ENCODE measurements at places on chromosomes 11 and 22.

GRCh38 chr11:60887556-60887955 is 18.8 kb downstream of the PRPF19 start:
- DNase-seq, result no peak

GRCh38 chr11:2778630-2779498 is 79.1 kb upstream of the KCNQ1OT1 start:
- no peak for DNase-seq

GRCh38 chr11:9060700-9061111 is 30.7 kb downstream of the SCUBE2 start:
- no peak for DNase-seq

DNA sequence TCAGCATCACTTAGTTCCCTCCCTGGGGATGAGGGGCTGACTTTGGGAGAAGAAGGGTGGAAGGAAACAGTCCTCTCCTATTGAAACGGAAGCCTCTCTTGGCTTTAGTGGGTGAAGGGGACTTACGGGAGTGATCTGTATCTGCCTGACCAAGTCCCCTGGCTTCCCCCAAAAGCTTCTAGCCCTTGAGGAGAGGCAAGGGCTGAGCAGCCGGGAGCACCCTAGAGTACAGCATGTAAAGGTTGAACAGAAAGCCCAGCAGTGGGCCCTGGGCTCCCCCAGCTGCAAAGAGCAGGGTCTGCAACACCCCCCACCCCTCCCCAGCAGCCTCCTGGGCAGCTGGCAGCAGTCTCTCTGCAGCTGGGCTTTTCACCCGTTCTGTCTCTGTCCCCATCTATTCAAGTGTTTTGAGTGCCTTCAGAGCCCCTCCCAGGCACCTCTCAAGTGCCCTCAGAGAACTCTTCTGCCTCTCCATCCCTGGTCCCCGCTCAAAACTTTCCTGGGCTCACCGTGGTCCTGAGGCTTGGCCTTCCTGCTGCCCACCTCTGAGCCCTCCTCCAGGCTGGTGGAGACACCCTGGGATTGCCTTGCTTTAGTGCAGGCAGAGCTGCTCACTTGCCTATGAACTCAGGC is 2.7 kb downstream of the CAPN5 start:
- no peak for DNase-seq

DNA sequence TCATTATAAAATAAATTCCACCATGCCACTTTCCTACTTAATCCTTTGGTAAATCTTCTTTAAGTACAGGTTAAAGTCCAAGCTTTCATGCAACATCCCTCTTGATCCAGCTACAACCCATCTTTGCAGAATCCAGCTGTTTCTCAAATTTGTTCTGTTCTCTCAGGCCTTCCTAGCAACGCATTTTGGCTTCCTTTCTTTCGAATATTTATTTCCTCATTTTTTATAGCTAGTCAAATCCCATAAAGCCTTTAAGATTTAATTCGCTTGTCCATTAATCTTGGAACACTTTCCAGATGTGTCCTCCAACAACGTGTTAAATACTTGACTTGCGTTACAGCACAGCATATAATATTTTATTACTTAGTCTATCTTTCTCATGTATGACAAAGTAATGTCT is 600.1 kb upstream of the CHORDC1 start:
- DNase-seq, result no peak

GRCh38 chr11:96168623-96169022 is 174.4 kb downstream of the MAML2 start:
- DNase-seq, result no peak

DNA sequence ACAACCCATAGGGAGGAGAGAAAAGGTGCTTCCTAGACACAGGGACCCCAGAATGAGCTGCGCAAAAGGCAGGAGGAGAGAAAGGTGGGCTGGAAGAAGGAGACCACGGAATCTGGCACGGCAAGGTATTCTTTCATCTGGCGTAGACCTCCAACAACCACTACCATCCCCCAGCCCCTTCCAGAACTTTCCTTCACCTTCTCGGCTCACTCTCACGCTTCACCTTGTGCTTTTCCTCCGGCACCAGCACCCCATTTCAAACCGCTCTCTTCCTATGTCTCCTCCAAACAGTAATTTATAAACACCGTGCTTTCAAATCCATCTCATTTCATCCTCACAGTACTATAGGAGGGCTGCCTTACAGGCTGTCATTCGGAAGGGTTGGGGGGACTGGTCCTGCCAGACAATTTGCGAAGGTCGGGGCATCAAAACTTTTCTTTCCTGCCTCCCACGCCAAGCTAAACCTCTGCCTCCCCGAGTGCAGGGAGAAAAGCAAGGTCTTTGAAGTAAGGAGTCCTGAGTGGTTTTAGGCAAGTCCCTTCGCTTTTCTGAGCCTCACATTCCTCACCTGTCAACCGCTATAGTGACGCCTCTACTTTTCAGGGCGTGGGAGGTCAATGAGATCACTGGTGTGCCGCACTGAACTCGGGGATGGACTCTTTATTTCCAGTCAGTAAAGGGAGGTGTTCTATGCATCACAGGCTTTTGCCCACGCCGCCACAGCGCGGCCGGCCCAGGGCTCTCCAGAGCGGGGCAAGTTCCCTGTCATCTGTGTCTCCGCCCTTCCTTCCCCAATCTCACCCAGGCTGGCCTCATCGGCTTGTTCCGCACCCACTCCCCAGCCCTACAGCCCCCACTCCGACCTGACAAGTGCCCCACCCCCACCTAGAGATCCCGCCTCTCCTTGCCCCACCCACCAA is 800 bp downstream of the KCTD21 start:
- no peak for DNase-seq

DNA sequence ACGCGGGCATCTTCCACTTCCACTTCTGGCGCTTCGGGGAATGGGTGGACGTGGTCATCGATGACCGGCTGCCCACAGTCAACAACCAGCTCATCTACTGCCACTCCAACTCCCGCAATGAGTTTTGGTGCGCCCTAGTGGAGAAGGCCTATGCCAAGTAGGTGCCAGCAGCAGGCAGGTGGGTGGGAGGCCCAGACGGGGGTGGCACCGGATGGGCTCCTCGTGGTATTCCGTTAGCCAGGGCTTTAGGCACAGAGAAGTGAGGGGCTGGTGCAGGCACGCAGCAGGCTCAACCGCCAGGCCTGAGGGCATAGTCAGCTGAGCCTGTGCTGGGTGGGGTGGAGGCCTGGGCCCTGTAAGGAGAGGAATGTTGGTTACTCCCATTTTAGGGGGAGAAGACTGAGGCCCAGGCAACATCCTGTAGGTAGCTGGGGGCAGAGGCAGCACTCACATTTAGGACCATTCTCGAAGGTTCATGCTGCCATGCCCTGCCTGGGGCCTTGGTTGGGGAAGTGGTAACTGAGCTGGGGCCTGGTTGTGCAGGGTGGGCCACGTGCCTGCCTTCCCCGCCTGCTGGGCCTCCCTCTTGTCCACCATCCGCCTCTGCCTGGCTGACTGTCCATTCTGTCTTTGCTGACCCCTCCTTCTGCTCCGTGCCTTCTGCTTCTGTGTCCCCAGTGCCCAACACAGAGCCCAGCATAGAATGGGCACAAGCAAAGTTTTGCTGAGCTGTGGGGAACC is 10.2 kb downstream of the OMP start:
- DNase-seq, result no peak

- no peak for DNase-seq
Measured at GRCh38 chr22:22935546-22936157, 48.0 kb downstream of the IGLL5 start.

- no peak for DNase-seq
Measured at GRCh38 chr11:16942342-16942741, 71.9 kb downstream of the PLEKHA7 start.

- no peak for DNase-seq
Measured at GRCh38 chr11:2533587-2534133, 88.9 kb downstream of the KCNQ1 start.

DNA sequence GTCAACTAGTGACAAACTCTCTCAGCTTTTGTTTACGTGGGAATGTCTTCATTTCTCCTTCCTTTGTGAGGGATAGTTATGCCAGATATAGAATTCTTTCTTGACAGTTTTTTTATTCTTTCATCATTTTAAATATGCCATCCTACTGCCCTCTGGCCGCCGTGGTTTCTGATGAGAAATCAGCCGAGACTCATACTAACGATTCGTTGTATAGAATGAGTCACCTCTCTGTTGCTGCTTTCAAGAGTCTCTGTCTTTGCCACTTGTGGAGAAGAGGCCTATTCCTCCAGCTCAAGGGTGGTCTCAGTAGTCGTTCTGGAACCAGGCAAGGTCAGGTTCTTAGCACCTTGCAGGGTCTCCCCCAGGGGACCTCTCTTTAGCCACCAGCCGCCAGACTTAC is 8.0 kb downstream of the MYO7A start:
- no peak for DNase-seq

DNA sequence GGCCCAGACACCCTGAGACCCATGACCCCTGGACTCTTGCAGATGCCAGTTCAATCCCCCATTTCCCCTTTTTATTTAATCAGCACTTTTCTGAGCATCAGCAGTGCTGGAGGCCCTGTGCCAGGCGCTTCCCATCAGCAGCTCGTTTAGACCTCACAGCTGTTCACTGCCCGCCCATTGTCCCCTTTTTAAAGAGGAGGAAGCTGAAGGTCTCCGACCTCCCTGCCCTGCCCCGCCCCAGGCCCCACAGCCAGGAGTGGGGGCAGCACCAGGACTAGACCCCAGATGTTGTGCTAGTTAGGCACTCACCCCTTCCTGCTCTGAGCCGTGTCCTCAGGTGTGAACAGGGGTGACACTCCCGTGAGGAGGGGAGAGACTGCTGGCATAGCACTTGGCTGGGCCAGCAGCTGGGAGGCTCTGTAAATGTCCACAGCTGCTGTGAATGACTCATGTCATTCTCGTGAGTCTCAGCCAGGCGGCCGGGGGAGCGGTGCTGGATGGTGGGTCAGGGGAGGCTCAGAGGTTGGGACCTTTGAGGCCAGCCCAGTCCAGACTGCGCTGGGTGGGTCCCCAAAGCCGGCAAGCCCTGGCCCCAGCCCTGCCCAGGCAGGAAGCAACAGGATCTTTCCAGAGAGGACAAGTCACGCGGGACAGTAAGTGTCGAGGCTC is 19.9 kb downstream of the EMID1 start:
- no peak for DNase-seq

- no peak for DNase-seq
Measured at GRCh38 chr11:46308631-46309419, 31.4 kb downstream of the CREB3L1 start.

DNA sequence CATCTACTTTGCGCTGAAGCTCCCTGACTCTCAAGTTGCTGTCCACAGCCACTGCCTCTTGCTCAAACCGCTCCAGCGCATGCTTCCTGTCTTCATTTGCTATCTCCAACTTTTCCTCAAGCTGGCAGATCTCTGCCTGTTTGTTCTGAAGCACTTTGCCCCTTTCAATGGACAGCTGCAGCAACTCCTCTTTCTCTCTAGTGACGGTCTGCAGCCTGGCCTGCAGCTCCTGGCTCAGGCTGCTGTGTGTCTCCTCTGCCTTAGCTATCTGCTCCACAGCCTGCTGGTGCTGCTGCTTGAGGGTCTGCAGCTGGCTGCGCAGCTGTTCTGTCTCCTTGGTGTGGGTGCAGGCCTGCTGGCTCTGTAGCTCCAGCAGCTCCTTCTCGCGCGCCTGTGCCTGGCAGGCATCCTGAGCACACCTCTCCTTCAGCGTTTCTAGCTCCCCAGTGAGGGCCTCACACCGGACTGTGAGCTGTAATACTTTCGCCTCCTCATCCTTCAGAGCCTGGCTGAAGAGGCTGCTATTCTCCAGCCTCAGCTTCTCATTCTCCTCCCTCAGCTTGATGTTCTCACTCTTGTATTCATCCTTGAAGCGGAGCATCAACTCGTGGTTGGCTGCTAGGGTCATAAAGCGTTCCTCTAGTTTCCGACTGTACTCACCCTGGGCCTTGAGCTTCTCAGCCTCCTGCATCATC is 723 bp downstream of the CCDC89 start:
- DNase-seq, result no peak

GRCh38 chr11:72625691-72626413 is 48.4 kb downstream of the PDE2A start:
- DNase-seq, result no peak

GRCh38 chr22:38009000-38009806 is 24.8 kb upstream of the SOX10 start:
- no peak for DNase-seq

DNA sequence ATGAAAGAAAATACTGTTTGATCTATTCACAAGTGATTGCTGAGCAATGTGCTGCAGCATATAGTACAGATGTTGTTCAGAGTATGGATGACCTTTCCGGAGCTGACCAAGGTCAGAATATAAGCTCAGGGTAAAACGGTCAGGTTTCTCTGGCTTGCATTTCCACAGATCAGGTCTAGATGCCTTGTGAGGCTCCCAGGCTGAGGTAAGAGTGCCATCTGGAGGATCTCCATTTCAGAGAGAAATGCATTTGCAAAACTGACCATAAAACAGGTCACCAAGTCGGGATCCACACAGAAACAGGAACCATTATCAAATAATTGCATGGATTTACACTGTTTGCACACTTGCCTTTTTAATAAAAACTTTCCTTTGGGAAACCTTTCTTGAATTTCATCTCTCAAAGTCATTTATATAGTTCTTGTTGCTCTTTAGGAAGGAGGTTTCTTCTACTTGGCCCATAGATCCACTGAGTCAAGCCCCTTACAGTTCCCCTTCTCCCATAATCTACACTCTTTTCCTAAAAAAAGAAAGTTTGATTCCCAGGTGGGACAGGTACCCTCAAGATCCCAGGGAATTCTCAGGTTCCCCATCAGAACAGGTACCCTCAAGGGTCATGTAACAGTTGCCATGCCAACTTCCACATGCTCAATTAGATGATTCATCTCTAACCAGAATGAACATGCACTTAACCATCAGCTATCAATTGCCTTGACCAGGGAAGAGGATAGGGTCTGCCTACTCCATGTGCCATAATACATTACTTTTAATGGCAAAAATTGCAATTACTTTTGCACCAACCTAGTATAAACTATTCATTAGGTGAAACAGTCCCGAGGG is 25.0 kb upstream of the TMPRSS5 start:
- DNase-seq, result no peak

- DNase-seq, result no peak
Measured at GRCh38 chr11:70466154-70466553, 67.8 kb downstream of the CTTN start.

DNA sequence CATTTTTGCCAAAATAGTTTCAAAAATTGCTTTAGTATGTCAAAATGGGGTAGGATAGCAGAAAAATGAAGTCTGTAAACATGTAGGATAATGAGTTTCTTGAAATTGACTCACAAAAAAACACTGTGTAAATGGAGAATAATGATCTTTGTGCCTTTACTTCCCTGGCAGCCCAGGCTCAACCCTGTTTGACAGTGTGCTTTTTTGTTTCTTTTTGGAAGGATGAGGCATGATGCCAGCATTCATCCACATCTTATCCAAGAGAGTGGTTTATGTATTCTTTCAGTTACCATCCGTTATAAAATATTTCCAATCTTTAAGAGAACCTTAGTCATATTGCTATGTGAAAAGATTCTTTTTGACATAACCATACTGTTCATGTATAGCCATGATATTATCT is 70.6 kb downstream of the ARHGAP42 start:
- no peak for DNase-seq
